Panc1 (cell line): ENCODE measurements at places on chromosomes 3 and 15. TPM values are rescaled to one million over a fixed set of nuclear protein-coding genes. Genes with fewer than 3 reads are reported as not detected.

The CPEB1 gene
- 19.5 TPM for total RNA-seq

DNA sequence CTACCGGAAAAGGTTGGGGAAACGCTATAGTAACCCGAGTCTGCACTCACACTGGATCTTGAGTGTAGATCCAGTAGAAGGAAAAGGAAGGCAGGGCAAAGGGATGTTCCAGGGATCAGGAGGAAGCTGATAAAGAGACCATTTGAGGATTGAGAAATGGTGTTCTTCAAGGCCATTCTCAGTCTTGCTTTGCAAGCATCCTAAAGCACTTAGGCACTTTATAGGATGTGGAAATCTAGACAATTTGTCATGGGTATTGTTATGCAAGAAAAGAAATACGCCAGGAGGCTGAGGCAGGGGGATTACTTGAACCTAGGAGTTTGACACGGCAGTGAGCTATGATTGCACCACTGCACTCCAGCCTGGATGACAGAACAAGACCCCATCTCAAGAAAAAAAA is 13.2 kb upstream of the SCAMP5 start:
- no peaks in the 10 kb centered on the region for H3K27me3 ChIP-seq
- H3K4me3 ChIP-seq = no peak overlapping the region
- DNase-seq = no peak
- H3K36me3 ChIP-seq = no peaks in the 10 kb centered on the region
- H3K4me1 ChIP-seq = no peaks in the 10 kb centered on the region

GRCh38 chr3:122021811-122022401 is at the start of gene ILDR1:
ILDR1 (minus strand) TSS chr3:122022247; CDS start chr3:122022077, 170 bp downstream.
- H3K4me3 ChIP-seq = peak within 1 kb of the TSS; percentile 23
- no peak for DNase-seq
- H3K4me1 ChIP-seq = no peaks in the 10 kb centered on the region
- H3K27ac ChIP-seq = no peak within 1 kb of the TSS
- no peaks in the 10 kb centered on the region for H3K36me3 ChIP-seq

GRCh38 chr15:42547918-42548248 is 710 bp downstream of the LRRC57 start:
- peak; percentile 5 for DNase-seq
- peaks cover 3% of the 10 kb centered on the region for H3K36me3 ChIP-seq
- H3K4me1 ChIP-seq = peaks cover 27% of the 10 kb centered on the region
- H3K4me3 ChIP-seq = peak overlapping the region; percentile 83

DNA sequence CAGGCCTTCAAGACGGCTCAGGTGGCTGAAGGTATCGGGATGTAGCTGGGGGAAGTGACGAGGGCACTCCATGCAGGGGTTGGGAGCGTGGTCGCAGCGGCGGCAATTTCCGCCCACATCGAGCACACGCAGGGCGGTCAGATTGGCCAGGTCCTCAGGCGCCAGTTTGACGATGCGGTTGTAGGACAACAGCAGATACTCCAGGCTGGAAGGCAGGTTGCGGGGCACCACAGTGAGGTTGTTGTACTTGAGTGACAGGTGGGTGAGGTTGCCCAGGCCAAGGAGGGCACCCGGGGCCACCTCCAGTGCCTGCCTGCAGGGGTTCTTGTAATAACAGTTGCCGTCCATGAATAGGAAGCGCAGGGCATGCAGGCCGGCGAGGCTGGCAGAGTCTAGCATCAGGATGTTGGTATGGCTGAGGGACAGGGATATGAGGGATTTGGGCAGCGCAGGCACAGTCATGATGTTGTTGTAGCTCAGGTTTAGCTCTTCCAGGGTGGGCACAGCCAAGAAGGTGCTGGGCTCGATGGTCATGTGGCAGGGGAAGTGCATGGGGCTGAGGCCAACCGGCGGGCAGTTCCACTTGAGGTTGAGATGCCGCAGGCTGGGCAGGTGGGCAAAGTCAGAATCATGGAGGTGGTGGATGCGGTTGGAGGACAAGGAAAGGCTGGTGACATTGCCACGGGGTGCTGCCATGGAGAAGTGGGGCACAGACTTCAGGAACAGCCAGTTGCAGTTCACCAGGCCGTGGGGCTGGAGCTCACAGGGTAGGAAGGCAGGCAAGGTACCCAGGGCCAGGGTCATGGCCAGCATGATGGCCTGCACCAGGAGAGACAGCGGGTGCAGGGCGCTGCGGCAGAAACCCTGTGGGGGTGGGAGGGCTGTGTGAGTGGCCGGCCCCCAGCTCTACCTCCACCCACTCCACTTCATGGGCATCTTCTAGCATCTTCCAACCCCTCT is 1.7 kb downstream of the TLR9 start:
- peaks cover 3% of the 10 kb centered on the region; the same call in 1 of the 2 replicates for H3K4me1 ChIP-seq
- DNase-seq = no peak
- no peaks in the 10 kb centered on the region for H3K36me3 ChIP-seq

GRCh38 chr3:7927864-7928263 is 573.8 kb upstream of the LMCD1 start:
- H3K27ac ChIP-seq = no peak overlapping the region
- no peaks in the 10 kb centered on the region for H3K4me1 ChIP-seq
- H3K36me3 ChIP-seq = no peaks in the 10 kb centered on the region
- DNase-seq = no peak
- no peak overlapping the region for H3K4me3 ChIP-seq

GRCh38 chr15:59329570-59330350 is 42.9 kb downstream of the MYO1E start:
- H3K27ac ChIP-seq = no peak overlapping the region
- peaks cover 37% of the 10 kb centered on the region for H3K4me1 ChIP-seq
- H3K4me3 ChIP-seq = no peak overlapping the region
- no peak for DNase-seq
- H3K27me3 ChIP-seq = no peaks in the 10 kb centered on the region
- H3K36me3 ChIP-seq = no peaks in the 10 kb centered on the region

DNA sequence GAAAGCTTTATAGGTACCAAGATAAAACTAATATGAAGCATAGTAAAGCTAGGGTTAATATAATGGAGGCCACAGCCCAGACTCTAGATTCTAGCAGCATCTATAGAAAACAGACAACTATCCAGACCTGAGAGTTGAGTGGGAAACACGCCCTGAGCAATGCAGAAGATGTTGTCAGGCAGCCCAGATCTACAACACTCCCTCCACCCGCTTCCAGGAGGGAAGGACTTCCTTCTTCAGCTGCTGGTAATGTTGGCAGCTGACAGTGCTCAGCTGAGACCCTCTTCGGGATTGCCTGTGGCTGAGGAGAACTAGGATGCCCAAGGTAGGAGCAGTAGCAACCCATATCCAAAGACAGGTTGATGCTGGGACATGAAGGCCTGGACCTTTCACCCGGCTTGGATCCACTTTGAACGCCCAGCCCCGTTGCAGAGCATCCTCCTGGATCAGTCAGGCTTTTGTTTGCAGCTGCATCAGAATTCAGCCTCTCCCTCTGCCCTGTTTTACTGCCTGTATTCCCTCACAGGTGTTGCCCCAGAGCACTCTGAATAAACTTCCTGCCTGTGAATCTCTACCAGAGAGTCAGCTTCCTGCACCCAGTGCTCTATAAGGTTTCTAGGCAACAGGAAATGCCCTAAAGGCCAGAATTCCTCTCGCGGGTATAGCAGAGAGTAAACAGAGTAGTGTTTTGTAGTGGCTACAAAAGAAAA is 174.7 kb upstream of the IL12A start:
- H3K27me3 ChIP-seq = no peaks in the 10 kb centered on the region
- DNase-seq = no peak
- H3K4me3 ChIP-seq = no peak overlapping the region
- H3K4me1 ChIP-seq = peaks cover 12% of the 10 kb centered on the region

The SPATA12 gene
- 0.10 TPM for total RNA-seq

- no peaks in the 10 kb centered on the region for H3K27me3 ChIP-seq
- DNase-seq = no peak
- H3K4me3 ChIP-seq = no peak overlapping the region
- peak overlapping the region; percentile 55; the same call in 1 of the 2 replicates for H3K27ac ChIP-seq
- H3K36me3 ChIP-seq = no peaks in the 10 kb centered on the region
These were observed 409.6 kb upstream of the TBL1XR1 start for GRCh38 chr3:177606891-177607290.

DNA sequence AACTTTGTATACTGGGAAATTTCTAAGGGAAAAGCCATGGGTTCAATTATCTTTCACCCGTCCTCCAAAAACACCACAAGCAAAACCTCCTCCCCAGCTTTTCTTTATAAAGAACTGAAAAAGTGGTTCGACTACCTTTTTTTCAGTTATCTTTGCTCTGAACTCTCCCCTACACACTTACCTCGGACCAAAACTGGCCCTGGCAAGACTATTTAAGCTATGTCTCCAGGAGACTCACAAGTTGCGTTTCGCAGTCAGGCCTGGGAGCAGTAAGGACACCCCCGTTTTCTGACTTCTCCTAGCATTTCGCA is 645 bp downstream of the COPS2 start:
- peaks cover 3% of the 10 kb centered on the region; the same call in 1 of the 2 replicates for H3K4me1 ChIP-seq
- H3K27me3 ChIP-seq = no peaks in the 10 kb centered on the region
- peak overlapping the region; percentile 98 for H3K4me3 ChIP-seq
- H3K36me3 ChIP-seq = no peaks in the 10 kb centered on the region; the same call in 1 of the 2 replicates
- H3K27ac ChIP-seq = peak overlapping the region; percentile 93
